ENCODE measurements at places on chromosomes 2 and 18.

DNA sequence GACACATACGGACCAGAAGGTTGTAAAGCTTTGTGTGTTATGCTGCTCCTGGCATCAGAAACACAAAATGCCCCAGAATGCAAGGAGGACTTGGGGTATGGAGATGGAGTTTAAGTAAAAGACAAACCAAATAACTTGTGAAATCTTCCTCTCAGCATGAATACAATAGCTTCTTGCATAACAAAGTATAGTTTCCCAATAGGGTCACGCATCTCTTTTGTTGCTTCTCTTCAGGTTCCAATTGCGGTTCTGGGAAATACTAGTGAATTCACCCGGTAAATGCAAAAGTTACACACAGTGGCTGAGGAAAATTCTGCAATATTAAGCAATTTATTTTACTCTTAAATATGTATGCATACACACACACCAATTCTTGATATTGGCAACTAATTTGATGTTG, 339.2 kb upstream of the EPHA4 start:
- no peak for DNase-seq

- no peak for DNase-seq
These were observed 54.0 kb downstream of the DNER start for GRCh38 chr2:229660391-229660790.

DNA sequence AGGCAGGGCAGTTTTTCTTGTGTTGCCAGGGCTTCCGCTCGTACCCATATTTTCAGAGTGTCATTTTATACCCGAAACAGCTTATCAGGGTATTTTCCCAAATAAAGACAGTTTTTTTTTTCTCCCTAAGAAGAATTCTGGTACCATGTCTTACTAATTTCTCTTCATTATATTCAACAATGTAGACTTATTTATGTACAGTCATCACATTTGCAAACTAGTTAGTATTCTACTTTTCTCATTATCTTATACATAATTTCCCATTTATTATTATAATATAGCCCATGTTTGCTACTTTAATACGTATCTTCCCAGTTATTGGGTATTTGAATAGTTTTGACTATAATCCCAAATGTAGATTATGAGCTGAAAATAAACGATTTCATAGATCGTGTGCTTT, 36.5 kb upstream of the PAIP2B start:
- DNase-seq: no peak

- no peak for DNase-seq
These were observed 679 bp downstream of the TSGA10 start for GRCh38 chr2:99153921-99154604.

- no peak for DNase-seq
These were observed 135.9 kb upstream of the SLC1A4 start for GRCh38 chr2:64853306-64853705.

DNA sequence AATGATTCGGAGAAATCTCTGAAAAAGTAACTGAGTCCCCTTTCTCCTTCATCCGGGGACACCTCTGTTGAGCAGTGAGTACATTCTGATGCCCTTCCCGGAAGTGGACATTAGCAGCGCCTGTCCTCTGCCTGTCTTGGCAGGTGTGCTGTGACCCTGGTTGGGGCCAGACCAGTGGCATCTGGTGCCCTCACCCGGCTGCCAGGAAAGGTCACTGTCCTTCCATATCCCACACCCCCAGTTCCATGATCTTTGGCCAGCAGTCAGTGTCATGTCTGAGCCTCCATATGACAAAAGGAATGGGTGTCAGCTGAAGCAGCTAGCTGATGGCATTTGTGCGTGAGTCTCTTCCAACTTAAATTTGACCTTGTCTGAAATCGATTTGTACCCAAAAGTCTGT, 128.1 kb downstream of the NCK2 start:
- no peak for DNase-seq

DNA sequence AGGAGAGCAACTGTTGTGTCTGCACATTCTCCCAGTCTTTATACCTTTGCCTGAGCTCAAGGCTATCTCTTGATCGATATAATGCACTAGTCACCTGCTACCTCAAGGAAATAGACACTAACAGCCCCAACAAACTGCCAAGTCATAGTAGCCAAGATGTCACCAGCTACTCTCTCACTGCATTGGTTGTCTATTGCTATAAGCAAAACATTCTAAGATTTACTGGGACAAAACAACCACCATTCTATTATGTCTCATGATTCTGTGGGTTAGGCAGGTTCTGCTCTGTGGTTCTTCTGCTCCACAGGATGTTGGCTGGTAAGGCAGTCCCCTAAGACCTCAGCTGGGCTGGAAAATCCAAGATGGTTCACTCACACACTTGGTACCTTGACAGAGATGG, 28.5 kb upstream of the MLPH start:
- no peak for DNase-seq

- DNase-seq: no peak
These were observed 15.4 kb downstream of the ZNF516 start for GRCh38 chr18:76479351-76480238.

DNA sequence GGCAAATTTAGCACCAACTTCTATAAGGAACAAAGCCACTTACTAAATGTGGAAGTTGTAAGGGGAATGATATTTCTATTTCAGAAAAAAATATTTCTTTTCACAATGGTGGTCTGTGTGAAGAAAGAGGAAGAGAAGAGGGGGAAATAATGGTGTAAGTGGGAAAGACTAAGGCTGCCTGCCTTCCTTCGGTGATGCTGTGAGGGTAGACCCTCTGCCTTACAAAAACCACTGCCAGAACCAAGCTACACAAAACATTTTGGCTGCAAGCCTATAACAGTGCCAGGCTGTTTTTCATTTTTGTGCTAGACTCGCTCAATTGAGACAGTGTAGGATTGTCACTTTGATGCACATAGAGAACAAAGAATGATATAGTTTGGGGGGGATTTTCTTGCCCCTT, 286.6 kb downstream of the ZEB2 start:
- DNase-seq: no peak

DNA sequence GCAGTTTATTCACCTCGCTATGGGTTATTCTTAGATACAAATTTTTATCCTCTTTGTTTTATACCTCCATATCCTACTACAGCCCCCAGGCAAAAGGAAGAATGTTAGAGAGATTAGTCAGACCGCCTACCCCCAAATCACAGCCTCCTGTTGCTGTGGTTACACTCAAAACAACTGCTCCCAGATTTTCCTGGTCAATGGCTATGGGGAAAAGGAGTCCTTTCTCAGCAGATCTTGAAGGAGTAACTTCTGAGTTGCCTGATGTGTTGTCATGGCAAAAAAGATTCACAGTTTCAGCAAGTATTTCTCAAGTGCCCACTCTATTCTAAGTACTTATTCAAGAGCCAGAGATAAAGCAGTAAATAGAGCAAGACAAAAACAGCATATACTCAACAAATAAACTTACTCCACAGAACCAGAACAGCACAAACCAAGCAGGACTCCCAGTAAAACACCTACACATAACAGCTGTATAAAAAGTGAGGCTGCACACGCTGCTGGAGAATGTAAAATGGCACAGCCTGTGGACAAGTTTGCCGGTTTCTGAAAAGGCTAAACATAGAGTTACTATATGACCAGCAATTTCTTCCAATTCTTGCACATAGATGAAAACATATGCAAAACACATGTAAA, 104.8 kb downstream of the NOL10 start:
- no peak for DNase-seq

- no peak for DNase-seq
These were observed 40.6 kb upstream of the RFX8 start for GRCh38 chr2:101515477-101515876.

- no peak for DNase-seq
These were observed 152.1 kb upstream of the CCDC150 start for GRCh38 chr2:196487417-196487816.

- DNase-seq: no peak
These were observed 1.7 kb downstream of the RBMS1 start for GRCh38 chr2:160491911-160492371.

GRCh38 chr2:206474099-206474498, 30.8 kb downstream of the ADAM23 start:
- DNase-seq: no peak

GRCh38 chr2:121480826-121481225, 49.9 kb upstream of the RNU4ATAC start:
- DNase-seq: no peak

GRCh38 chr18:47983055-47983454, 52.6 kb upstream of the SMAD2 start:
- DNase-seq: no peak

DNA sequence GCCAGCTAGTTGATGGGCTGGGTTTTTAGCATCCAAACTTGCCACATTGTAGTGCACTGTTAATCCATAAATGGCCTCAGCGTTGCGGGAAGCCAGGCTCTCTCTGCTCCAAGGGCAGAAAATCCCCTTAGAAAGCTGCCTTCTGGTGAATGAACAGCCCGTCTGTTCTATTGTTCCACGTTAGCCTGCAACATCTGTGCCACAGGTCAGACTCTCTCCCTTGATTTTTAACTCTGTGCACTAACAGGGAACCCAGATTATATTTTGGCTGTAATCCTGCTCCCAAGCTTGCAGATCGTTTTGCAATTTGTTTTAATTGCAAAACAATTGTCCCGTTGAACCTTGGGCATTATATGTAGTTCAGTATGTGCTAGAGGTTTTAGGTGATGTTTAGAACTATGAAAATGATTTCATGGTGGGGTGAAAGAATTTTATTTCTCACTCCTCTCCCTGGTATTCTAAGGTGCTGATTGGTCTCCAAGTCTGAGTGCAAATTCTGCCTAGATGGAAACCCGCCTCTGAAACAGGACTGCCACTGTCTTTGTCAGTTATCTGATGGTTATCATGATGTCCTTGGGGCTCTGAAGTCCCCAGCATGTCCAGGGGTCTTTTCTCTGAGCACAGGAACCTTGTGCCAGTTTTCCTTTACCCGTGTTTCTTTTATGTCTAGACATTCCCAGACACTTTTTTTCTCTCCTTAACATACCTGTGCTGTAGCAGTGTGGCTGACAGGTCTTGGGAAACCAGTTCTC, 106.6 kb downstream of the MAP4K4 start:
- no peak for DNase-seq

GRCh38 chr2:38797250-38797676, 19.3 kb downstream of the GEMIN6 start:
- no peak for DNase-seq

DNA sequence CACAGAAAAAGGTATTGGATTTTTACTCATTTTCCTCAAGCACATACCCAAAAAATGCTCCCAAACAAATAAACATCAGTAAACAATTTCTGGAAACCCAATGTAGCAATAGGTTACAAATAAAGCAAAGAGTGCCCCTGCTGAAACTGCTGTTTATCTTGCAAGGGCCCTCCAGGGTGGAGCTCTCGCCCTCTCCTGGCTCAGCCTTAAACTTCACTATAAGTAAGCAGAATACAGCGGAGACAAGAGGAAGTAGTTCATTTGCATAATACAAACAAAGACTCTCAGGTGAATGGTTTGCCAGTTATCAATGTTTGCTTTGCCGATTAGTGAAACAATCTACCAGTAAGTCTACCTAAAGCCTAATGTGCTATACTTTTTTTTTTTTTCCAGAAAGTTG, 437.6 kb downstream of the DLGAP1 start:
- DNase-seq: no peak

DNA sequence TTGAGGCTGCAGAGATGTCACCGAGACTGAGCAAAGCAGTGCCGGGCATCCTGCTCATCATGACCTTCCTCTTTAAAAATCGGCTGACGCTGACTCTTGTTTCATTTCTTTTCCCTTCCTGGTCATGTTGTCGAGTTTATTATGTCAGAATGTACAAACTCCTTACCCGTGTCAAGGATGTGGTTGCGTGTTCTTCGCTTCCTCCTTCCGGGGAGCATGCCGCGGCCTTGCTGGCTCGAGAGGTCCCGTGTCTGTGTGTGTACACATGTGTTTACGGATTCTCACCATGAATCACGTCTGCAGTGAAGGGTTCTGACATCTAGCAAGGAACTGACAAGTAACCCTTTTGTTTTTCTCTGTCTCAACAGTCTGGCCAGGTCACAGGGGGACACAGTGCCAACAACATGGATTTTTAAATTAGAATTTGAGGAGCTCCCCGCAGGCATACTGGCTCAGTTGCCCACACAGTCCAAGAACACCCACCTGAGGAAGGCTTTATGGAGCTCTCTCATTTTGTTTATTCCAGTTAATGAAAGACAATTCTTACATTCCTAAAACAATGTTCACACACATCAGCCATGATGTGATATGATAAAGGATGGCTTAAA, 60.2 kb downstream of the MYT1L start:
- no peak for DNase-seq

- DNase-seq: no peak
These were observed 89.2 kb downstream of the SH3RF3 start for GRCh38 chr2:109218087-109218791.

DNA sequence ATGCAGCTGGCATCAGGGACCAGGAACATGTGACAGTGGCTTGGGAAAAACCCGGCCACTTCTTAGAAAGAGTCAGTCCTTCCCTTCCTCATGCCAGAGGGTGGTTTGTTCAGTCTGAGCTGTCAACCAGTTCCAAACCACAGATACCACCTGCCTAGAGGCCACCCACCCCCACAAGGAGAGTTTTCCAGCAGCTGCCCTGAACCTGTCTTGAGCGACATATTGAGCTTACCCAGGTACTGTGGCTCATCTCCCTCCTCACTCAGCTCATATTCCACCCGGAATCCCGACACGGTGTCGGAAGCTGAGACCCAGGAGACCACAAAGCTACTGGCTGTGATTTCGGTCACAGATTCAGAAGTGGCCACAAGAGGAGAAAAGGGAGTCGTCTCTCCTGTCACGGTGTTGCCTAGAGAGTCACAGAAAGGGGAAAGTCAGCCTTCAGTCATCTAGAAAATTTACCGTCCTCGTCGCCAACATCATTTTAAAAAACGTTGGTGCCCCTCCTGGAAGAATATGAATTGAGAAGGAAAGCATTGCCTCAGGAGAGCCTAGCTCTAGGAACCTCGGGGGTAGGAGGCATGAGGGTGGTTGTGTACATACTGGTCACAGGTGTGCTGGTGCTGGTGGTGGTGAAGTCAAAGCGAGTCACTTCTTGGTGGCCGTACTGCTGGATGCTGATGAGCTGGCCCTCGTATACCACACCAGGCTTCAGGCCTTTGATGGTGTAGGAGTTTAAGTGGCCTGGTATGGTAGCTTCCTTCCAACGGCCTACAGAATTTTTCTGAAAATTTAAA, 26.3 kb downstream of the FN1 start:
- no peak for DNase-seq

DNA sequence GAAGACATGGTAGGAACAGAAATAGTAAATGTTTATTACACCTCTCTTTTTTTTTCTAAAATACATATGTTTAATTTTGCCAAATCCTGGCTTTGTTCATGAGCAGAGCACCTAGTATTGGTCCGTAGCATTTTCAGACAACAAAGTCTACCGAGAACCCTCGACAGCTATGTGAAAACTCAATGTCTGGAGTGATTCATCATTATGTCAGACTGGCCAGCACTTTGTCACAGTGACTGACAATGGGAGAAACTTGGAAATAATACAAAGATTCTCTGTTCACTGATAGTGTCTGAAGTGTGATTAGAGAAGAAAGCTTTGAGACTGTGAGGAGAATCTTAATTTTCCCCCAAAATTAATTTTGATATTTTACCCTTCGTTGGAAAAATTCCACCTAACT, 143.0 kb downstream of the HNMT start:
- no peak for DNase-seq

- no peak for DNase-seq
These were observed 66.1 kb upstream of the NXPH2 start for GRCh38 chr2:138846216-138846821.

GRCh38 chr2:38444247-38444646, 67.2 kb upstream of the ATL2 start:
- DNase-seq: no peak

- DNase-seq: no peak
These were observed 19.2 kb upstream of the AP1S3 start for GRCh38 chr2:223856584-223856983.

All from cortex of kidney (tissue), 1 donor.